ENCODE measurements at places on chromosomes 7 and 10. TPM values are rescaled to one million over a fixed set of nuclear protein-coding genes. Genes with fewer than 3 reads are reported as not detected.

- no peak overlapping the region for H3K4me3 ChIP-seq
- H3K27me3 ChIP-seq = no peaks in the 10 kb centered on the region
- DNase-seq = no peak
- H3K4me1 ChIP-seq = peaks cover 3% of the 10 kb centered on the region
These were observed 453.4 kb upstream of the AKR1E2 start for GRCh38 chr10:4372601-4373000.

GRCh38 chr10:131758939-131759301 lies 141.9 kb upstream of the PPP2R2D start:
- DNase-seq = no peak
- no peak overlapping the region for H3K4me3 ChIP-seq
- no peaks in the 10 kb centered on the region for H3K4me1 ChIP-seq
- peaks cover 7% of the 10 kb centered on the region for H3K36me3 ChIP-seq

GRCh38 chr10:22712956-22713852 lies 1.2 kb downstream of the PIP4K2A start:
- DNase-seq = peak; percentile 29
- H3K4me3 ChIP-seq = peak overlapping the region; percentile 96
- peaks cover 40% of the 10 kb centered on the region for H3K4me1 ChIP-seq
- H3K27me3 ChIP-seq = no peaks in the 10 kb centered on the region
- H3K36me3 ChIP-seq = peaks cover 2% of the 10 kb centered on the region

DNA sequence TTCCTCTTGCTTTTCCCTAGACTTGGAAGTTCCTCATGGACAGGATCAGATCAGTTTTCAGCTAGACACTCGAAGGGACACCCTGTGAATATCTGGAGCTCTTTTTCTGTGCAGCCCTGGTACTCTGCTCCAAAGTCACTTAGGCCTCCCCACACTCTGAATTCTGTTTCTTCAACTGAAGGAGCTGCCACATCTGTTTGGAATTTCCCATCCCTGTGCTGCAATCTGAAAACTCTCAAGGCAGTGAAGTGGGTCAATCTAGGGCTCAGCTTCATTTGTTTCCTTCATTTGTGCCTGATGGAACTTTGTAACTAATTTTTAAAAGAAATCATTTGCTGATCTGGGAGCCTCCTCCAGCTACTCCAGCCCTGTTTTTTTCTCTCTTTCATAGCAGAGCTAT lies 9.6 kb downstream of the EPC1 start:
- no peak for DNase-seq
- peak overlapping the region; percentile 49 for H3K4me3 ChIP-seq
- H3K36me3 ChIP-seq = peaks cover 5% of the 10 kb centered on the region
- no peaks in the 10 kb centered on the region for H3K27me3 ChIP-seq

CABCOCO1 gene
- not detected for total RNA-seq

DNA sequence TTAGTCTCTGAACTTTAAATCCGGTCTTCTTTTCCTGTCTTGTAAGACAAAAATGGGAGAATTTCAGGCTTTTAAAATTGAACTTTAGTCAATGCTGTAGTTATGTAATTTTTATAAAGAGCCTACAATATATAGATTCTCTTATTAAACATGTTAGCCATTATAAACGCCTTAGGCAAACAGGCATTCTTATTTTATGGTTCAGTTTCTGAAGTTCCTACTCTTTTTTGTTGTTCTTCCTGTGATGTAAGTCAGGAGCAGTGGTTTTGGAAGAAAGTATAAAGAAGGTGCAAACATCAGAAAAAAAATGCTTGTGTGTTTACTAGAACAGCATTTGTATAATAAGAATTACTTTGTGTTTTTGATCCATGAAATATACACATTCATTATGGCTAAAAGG lies 41.6 kb downstream of the BICC1 start:
- no peak overlapping the region for H3K4me3 ChIP-seq
- H3K27ac ChIP-seq = no peak overlapping the region
- no peak for DNase-seq
- no peaks in the 10 kb centered on the region for H3K27me3 ChIP-seq

- peaks cover 28% of the 10 kb centered on the region for H3K4me1 ChIP-seq
- peak overlapping the region; percentile 98 for H3K27ac ChIP-seq
- DNase-seq = no peak
- H3K4me3 ChIP-seq = peak overlapping the region; percentile 98
These were observed 673 bp downstream of the NDUFB8 start for GRCh38 chr10:100528921-100529474.

DNA sequence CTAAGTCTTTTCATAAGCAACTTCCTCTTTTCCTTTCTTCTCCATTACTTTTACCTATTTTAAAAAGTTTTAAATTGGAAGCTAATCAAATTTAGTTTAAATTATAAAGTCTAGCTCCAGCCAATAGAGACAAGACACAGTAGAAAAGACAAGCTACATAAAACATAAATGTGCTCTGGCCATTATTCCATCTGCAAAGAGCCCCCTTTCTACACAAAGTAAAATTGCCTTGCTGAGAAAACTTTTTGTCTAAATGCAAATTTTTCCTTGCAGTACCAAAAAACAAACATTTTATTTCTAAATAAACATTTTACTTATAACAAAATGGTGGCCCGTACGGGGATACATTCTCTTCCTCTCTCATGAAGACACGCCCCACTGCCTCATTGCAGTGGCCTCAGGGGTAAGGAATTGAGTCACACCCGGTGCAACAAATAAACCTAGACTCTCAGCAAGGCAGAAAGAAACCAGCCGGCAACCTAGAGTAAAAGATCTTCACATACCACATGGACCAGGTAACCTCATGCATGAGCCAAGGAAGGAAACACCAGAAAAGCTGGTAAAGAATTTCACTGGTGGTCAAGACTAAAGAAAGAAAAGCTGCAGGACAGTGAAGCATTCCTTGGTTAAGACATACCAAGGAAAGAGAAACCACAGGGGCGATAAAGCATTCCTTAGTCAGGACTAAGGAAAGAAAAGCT lies 71.6 kb upstream of the ZNF746 start:
- no peak overlapping the region for H3K27ac ChIP-seq
- no peaks in the 10 kb centered on the region for H3K4me1 ChIP-seq
- peaks cover 5% of the 10 kb centered on the region for H3K36me3 ChIP-seq
- no peak overlapping the region for H3K4me3 ChIP-seq

- DNase-seq = no peak
- peaks cover 53% of the 10 kb centered on the region for H3K4me1 ChIP-seq
- no peaks in the 10 kb centered on the region for H3K27me3 ChIP-seq
- H3K36me3 ChIP-seq = no peaks in the 10 kb centered on the region
- H3K4me3 ChIP-seq = peak overlapping the region; percentile 86
These were observed 36.1 kb downstream of the DNAJB12 start for GRCh38 chr10:72318418-72319262.

- no peak overlapping the region for H3K4me3 ChIP-seq
- no peak overlapping the region for H3K27ac ChIP-seq
- H3K27me3 ChIP-seq = no peaks in the 10 kb centered on the region
- H3K36me3 ChIP-seq = no peaks in the 10 kb centered on the region
- peaks cover 2% of the 10 kb centered on the region for H3K4me1 ChIP-seq
These were observed 208.5 kb downstream of the RNLS start for GRCh38 chr10:88374392-88375175.

- no peak for DNase-seq
- H3K27me3 ChIP-seq = peaks cover 18% of the 10 kb centered on the region
- H3K36me3 ChIP-seq = no peaks in the 10 kb centered on the region
- H3K27ac ChIP-seq = no peak overlapping the region
- no peaks in the 10 kb centered on the region for H3K4me1 ChIP-seq
- no peak overlapping the region for H3K4me3 ChIP-seq
These were observed 60.3 kb upstream of the PLXNA4 start for GRCh38 chr7:132636581-132636980.

DNA sequence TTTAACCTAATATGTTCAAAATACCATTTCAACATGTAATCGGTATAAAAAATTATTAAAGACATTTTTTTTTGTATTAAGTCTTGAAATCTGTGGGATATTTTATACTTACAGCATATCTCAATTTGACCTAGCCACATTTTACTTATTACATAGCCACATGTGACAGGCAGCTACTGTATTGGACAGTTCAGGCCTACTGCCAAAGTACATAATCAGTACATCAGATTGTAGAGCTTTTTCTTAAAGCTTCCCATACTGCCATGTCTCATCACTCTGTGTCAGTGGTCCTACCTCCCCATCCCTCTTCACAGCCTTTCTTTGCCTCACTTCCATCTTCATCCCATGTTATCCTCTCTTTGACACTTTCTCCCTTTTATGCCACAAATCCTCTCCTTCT lies 43.0 kb downstream of the LOXL4 start:
- no peak for DNase-seq
- H3K4me3 ChIP-seq = no peak overlapping the region

DNA sequence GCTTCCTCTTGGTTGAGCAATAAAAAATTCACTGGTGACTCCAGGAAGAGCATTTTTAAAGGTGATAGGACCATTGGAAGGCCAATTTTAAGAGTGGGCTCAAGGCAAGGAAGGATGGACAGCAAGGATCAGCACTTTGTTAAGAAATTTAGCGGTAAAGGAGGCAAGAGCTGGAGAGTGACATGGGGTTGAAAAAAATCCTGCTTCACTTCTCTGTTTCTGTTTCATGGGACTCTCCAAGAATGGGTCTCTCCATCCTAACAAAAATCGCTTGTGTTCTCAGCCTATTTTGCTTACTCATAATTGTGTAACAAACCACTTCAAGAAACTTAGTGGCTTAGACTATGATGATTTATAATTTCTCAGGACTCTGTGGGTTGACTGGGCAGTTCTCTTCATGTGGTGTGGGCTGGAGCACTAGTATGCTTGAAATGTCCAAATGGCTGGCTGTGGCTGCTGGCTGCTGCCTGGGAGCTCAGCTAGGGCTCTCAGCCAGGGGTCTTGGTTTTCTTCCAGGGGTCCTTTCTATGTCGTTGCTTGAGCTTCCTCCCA lies 59.8 kb upstream of the ZNRF2 start:
- H3K27me3 ChIP-seq = no peaks in the 10 kb centered on the region
- DNase-seq = no peak
- H3K36me3 ChIP-seq = no peaks in the 10 kb centered on the region
- no peak overlapping the region for H3K4me3 ChIP-seq
- H3K4me1 ChIP-seq = no peaks in the 10 kb centered on the region

DNA sequence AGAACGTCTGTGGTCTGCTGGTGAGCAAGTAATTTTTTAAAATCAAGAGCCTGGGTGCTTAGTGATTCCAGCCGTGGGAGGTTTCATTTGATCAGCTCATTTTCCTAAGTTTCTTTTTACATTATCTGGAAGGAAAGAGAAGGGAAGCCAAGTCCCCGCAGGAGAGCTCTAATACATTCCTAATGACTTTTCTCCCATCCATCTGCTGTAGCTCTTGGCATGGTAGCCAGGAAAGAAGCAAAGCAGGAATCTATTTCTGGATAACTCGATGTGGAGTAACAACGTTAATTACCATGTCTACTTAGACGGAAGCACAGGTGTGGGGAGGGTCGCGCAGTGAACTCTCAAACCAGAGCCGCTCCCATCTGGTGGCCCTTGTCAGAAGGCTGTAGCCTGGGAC lies 121.9 kb downstream of the PAXIP1 start:
- H3K4me1 ChIP-seq = no peaks in the 10 kb centered on the region
- no peak for DNase-seq

DNA sequence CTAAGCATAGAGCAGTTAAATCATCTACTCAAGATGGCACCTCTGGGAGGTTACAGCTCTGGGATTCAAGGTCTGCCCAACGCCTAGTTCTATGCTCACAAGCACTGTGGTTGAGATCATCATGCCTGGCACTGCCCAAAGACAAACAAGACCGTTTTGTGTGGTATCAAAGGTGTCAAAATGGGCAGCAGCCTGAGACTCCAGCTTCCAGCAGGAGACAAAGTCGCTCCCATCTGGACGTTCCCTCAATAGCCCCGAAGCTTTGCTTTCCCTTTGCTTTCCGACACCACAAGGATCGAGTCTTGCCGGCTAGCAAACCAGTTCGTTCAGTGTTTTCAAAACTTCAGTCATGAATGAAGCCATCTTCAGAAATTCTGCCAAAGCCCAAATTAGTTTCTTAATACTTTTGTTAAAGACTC lies 5.1 kb downstream of the HABP2 start:
- peaks cover 5% of the 10 kb centered on the region for H3K4me1 ChIP-seq
- no peaks in the 10 kb centered on the region for H3K36me3 ChIP-seq
- H3K4me3 ChIP-seq = no peak overlapping the region
- no peak overlapping the region for H3K27ac ChIP-seq

GRCh38 chr7:140526787-140527664 lies 47.7 kb upstream of the MKRN1 start:
- peaks cover 14% of the 10 kb centered on the region for H3K4me1 ChIP-seq
- no peak for DNase-seq
- H3K36me3 ChIP-seq = no peaks in the 10 kb centered on the region
- H3K27ac ChIP-seq = no peak overlapping the region
- no peak overlapping the region for H3K4me3 ChIP-seq
- H3K27me3 ChIP-seq = peaks cover 11% of the 10 kb centered on the region

GRCh38 chr7:18655506-18655905 lies 160.0 kb downstream of the HDAC9 start:
- no peaks in the 10 kb centered on the region for H3K27me3 ChIP-seq
- H3K4me3 ChIP-seq = no peak overlapping the region
- no peaks in the 10 kb centered on the region for H3K4me1 ChIP-seq
- no peaks in the 10 kb centered on the region for H3K36me3 ChIP-seq
- DNase-seq = no peak
- no peak overlapping the region for H3K27ac ChIP-seq

NKX2-3 gene
- total RNA-seq = not detected

SLC39A12 gene
- not detected for total RNA-seq

ATE1 gene
- 23.4 TPM for total RNA-seq

RSPH10B2 gene
- not detected for total RNA-seq

DNA sequence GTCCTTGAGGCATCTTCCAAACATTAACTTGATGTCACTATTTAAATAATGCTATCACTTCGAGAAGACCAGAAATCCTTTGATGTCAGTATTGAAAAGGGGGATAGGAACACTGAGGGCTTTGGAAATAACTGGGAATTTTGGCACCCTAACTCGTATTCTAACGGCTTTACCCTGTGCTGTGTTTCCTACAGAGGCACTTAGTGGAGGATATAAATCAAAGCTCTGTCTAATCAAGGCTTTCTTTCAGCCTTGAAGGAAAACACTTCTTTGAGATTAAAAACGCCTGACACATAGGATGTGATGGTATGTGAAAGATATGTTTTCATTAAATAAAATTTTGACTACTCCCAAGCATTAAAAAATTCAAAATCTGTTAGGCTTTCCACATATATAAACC lies 62.3 kb downstream of the CREB5 start:
- H3K4me1 ChIP-seq = no peaks in the 10 kb centered on the region
- no peak for DNase-seq
- no peak overlapping the region for H3K27ac ChIP-seq

GRCh38 chr10:97584060-97584797 lies at the start of gene HOGA1:
Gene HOGA1, plus strand, starts transcription at chr10:97584389. Its CDS starts 315 bp downstream, at chr10:97584704.
- no peak for DNase-seq
- no peak within 1 kb of the TSS for H3K27ac ChIP-seq
- no peak within 1 kb of the TSS for H3K4me3 ChIP-seq

GRCh38 chr7:75575488-75576121 lies 83.5 kb downstream of the SPDYE5 start:
- H3K27me3 ChIP-seq = no peaks in the 10 kb centered on the region
- peaks cover 5% of the 10 kb centered on the region for H3K4me1 ChIP-seq
- no peaks in the 10 kb centered on the region for H3K36me3 ChIP-seq
- H3K27ac ChIP-seq = peak overlapping the region; percentile 37
- no peak for DNase-seq

OR2A42 gene
- not detected for total RNA-seq

CPED1 gene
- total RNA-seq = 0.99 TPM

GRCh38 chr10:21173802-21174714 lies 276.9 kb upstream of the NEBL start:
- H3K4me1 ChIP-seq = no peaks in the 10 kb centered on the region
- no peak overlapping the region for H3K27ac ChIP-seq
- H3K4me3 ChIP-seq = peak overlapping the region; percentile 81
- DNase-seq = no peak

- no peaks in the 10 kb centered on the region for H3K4me1 ChIP-seq
- H3K36me3 ChIP-seq = peaks cover 6% of the 10 kb centered on the region
- no peak overlapping the region for H3K4me3 ChIP-seq
- no peak overlapping the region for H3K27ac ChIP-seq
- DNase-seq = no peak
These were observed 33.4 kb upstream of the LRRC18 start for GRCh38 chr10:48973065-48973464.

All from T-helper 17 cell (primary cell).